GM23338 (cell line): ENCODE measurements at places on chromosomes 3 and 15.
A peak's percentile ranks its signal among the peaks of the same experiment; 100 is the strongest.

DNA sequence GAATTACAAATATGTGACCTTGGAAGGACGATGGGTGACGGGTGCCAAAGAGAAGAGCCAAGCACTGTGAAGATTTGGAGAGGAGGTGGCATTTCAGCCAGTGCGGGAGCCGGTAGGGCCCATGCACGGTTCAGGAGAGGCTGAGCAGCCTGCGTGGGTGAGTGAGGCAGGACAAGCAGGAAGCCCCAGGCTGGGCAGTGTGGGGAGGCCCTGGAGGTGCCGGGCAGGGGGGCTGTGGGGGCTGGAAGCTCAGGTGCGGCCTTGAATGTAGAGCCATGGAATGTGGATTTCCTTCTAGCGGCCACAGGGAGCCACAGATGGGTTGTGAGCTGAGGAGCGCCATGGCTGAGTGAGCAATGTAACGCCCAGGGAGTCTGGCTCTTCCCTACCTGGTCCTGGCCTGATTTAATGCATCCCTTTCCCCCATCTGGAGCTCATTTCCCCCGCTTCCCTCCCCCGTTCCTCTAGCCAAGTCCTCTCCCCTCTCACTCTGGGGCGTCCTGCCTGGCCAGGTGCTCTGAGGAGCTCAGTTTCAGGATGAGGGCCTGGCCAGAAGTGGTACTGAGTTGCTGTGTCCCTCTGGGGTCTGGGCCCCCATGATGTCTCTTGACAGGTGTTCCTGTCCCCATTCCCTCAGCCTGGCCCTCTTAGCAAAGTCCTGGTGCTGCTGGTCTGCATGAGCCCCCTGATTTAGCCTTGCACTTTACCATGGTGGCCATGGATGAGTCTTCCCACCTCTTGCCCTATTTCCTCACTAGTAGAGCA is 41.8 kb upstream of the IQSEC1 start:
- no peak for DNase-seq

DNA sequence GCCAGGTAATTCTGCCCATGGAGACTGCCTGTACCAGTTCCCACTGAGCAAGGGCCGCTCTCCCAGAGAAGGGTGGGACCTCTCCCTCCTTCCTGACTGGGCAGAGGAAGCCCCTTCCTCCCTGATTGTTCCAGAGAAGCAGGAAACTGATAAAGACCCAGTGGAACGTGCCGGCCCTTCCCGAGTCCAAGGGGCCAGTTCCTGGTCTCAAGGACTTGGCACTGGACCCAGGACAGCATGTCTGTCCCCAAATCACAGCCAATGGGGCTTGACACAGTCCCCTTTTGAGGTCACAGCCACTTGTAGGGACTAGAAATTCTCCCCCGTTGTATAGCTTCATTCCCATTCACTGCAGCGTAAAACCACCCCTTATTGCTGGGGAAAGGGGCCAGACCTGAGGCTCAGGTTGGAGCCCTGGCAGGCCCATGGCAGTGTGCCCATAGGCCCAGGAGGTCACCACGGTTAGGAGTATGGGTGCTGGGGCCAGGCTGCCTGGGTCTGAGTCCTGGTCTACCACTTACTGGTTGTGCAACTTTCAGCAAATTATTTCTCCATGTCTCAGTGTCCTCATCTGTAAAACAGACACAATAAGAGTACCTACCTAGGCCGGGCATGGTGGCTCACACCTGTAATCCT is 18.1 kb downstream of the CSRNP1 start:
- no peak for DNase-seq

DNA sequence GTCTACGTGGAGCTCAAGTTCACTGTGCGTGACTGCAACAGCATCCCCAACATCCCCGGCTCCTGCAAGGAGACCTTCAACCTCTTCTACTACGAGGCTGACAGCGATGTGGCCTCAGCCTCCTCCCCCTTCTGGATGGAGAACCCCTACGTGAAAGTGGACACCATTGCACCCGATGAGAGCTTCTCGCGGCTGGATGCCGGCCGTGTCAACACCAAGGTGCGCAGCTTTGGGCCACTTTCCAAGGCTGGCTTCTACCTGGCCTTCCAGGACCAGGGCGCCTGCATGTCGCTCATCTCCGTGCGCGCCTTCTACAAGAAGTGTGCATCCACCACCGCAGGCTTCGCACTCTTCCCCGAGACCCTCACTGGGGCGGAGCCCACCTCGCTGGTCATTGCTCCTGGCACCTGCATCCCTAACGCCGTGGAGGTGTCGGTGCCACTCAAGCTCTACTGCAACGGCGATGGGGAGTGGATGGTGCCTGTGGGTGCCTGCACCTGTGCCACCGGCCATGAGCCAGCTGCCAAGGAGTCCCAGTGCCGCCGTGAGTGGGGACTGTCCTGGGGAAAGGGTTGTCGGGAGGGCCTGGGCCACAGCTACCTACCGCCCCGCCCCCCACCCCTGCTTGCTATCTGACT is 11.2 kb downstream of the EPHB3 start:
- DNase-seq, result no peak

DNA sequence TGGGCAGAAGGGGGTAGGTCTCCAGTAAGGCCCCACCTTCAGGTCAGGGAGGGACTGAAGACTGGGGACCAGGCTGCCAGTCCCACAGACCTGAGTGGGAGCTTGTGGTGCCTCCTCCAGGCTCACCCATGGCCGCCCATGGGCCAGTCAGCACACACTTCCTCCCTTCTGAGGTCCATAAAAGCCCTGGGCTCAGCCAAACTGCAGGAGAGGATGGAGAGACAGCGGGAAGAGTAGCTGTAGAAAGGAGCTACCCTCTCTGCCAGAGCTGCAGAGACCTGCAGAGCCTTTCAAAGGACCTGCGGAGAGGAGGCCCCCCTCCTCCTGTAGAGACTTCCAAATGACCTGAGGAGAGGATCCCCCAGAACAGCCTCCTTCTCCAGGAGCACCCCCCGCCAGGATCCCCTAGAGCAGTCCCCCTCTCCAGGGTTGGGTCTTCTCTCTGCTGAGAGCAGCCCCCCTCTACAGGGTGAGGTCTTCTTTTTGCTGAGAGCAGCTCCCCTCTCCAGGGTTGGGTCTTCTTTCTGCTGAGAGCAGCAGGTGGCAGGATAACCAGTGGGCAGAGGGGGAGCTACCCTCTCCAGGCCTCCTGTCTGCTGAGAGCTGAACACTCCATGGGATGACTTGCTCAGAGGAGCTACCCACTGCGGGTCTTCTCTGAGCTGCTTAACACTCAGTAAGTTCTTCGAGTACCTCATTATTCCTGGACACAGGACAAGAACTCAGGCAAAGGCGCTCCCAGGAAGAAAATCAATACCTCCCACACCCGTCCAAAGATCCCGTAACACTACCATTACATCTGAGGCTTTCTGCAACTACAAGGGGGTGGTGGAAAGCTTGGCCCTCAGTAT is 5.0 kb upstream of the SKIC8 start:
- DNase-seq, result no peak

GRCh38 chr3:162521669-162522068 is 1025.1 kb downstream of the OTOL1 start:
- no peak for DNase-seq

GRCh38 chr3:62600033-62600432 is 226.7 kb upstream of the FEZF2 start:
- no peak for DNase-seq

DNA sequence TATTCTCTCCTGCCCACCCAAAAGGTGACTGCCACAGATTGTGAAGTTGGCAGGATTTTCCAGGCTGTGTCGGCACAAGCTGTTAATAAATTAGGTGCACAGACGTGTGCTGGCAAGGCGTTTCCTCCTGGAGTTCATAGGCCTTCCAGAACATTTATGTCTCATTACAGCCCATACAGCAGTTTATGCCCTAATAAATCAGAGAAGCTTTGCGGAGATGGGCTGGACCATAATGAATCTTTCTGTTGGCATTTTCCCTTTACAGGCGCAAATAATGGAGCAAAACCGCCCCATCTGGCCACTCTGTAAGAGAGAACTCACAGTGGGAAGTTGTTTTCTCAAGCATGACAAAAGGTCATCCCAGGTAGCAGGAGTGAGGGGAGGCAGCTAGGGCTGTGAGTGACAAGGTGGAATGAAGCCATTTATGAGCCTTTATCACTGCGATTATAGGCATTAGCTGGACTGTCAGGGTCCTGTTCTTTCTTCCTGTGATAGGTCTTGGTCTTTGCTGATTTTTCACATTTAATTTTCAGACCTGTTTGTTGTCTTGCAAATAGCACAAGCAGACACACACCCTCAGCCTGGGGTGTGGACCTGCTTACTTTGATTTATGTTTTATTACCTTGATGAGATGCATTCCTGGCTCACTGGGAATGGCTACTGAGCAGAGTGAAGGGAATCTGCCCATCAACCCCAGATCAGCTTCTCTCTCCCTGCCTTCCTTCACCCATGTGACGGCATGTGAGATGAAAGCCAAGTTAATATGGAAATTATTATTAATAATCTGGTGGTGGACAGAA is 257.5 kb downstream of the LRTM1 start:
- DNase-seq, result peak; percentile 70

DNA sequence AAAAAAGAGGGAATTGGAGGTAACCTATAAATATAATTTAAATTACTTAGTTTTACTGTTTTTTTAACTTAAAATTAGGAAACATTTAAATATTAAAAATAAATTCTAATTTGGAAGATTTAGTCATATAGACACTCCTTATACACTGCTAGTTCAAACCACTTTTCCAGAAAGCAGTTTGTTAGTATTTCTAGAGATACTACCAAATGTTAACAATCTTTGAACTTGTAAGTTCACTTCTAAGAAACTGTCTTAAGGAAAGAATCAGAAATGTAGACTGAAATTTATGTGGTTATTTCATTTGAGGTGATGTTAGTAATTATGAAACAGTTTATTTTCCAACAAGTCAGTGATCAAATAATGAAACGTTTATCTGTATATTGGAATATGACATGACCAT is 22.7 kb downstream of the CTDSPL2 start:
- DNase-seq, result no peak

DNA sequence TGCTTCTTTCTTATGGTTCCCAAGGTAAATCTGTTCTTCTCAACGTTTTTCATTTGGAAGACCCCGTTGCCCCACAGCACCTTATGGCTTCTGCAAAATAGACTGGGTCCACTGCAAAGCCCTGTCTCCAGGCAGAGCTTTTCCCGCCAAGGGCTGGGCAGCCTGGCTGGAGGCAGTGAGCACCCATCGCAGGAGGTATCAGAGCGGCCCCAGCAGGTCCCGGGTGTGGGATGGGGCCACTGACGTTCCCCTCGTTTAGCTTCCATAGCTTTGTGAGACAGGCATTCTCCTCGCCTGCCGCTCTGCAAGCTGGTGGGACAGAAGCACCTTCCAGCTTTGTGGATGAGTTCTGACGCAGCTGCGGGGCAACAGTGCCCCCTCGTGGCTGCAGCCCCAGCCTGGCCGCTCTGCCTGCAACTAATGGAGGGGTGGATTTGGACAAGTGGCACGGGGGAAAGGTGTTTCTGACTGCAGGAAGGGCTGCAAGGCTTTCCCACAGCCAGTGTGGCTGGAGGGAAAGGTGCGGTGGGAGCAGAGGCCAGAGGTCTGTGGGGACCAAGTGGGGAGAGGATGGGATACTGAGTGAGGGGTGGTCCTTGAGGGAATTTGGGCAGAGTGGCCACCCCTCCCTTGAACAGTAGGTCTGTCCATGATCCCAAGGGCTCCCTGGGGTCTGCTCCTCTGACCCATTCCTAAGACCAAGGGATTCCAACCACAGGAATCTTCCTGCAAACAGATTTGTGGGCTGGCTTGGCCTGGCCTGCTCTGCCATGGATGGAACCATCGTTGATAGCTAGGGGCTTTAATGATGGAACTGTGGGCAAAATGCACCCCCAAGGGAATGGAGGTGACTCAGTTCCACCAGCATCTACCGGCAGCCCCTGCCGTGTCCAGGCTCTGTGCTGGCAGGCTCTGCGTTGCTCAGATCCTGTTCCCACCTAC is 99.4 kb downstream of the FBLN2 start:
- DNase-seq, result peak; percentile 93

DNA sequence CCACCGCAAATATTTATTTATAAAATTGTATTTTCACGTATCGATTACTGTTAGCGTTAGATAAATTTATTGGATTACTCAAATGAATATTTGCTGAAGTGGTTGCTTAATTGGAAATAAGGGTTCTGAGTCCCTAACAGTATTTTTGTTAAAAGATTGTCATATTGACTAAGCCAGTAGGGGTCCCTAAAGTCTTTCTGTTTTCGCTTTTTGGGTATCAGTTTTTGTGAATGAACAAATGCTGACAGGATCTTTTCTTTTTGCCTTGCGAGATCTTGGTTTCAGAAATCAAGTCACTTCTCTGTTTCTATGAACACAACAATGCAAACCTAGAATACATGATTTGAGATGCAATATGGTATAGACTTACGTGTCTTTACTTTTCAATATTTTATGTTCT is 7.1 kb downstream of the RAD51 start:
- DNase-seq, result peak; percentile 35

DNA sequence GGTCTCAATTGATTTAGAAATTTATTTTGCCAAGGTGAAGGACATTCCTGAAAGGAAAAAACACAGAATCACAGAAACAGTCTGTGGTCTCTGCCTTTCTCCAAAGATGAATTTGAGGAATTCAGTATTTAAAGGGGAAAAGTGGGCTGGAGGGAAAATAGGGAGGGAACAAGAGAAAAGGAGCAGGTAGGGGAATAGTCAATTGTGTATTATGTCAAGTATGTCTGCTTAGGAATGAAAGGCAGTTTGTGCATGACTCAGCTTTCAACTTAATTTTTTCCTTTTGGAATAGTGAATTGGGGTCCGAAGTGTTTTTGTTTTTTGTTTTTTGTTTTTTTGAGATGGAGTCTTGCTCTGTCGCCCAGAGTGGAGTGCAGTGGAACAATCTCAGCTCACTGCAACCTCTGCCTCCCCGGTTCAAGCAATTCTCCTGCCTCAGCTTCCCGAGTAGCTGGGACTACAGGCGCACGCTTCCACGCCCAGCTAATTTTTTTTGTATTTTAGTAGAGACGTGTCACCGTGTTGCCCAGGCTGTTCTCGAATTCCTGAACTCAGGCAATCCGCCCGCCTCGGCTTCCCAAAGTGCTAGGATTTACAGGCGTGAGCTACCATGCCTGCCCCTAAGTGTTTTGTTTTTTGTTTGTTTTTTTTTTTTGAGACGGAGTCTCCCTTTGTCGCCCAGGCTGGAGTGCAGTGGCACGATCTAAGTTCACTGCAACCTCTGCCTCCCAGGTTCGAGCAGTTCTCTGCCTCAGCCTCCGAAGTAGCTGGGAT is 74.1 kb upstream of the MAP4 start:
- peak; percentile 43 for DNase-seq

- no peak for DNase-seq
These were observed 174.6 kb upstream of the KBTBD8 start for GRCh38 chr3:66823532-66823931.

DNA sequence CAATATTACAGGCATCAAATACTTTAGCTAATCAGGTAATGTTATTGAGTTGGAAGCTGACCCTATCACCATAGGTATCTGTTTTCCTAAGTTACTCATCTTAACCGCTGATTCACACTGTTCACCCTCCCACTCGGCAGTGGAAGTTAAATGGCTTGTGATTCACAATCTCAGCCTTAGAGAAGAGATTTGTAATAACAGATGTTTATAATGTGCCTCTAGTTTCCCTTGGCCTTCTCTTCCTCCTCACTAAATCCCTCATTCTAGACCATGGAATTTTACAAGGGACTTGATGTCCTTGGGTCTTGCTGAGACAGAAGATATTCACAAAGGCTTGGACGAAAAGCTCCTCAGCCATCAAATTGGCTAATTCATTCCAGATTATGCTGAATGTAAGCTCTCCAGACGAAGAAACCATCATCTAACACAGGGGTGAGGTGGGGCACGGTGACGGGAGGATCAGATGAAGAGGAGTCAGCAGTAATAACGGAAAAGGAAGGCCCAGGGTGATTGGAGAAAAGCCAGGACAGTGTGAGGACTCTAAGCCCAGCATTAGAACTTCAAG is 931.7 kb downstream of the MCTP2 start:
- no peak for DNase-seq

- DNase-seq, result no peak
These were observed 224.1 kb downstream of the IGSF11 start for GRCh38 chr3:118810499-118811035.

GRCh38 chr3:70805061-70805889 is 492.8 kb upstream of the MDFIC2 start:
- no peak for DNase-seq
